ENCODE measurements at places on chromosomes 1 and 21.

DNA sequence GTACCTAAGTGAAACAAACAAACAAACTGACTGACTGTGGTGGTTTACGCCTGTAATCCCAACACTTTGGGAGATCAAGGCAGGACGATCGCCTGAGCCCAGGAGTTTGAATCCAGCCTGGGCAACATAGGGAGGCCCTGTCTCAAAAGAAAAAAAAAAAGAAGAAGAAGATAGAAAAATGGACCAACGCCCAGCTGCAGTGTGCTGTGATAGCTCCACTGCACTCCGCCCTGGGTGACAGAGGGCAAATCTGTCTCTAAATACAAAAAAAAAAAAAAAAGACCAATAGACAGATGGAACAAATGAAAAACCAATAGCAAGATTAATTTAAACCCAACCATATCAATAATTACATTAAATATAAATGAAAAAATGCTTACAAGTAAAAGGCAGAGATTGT lies 13.9 kb downstream of the AKR7A3 start:
- DNase-seq: no peak

DNA sequence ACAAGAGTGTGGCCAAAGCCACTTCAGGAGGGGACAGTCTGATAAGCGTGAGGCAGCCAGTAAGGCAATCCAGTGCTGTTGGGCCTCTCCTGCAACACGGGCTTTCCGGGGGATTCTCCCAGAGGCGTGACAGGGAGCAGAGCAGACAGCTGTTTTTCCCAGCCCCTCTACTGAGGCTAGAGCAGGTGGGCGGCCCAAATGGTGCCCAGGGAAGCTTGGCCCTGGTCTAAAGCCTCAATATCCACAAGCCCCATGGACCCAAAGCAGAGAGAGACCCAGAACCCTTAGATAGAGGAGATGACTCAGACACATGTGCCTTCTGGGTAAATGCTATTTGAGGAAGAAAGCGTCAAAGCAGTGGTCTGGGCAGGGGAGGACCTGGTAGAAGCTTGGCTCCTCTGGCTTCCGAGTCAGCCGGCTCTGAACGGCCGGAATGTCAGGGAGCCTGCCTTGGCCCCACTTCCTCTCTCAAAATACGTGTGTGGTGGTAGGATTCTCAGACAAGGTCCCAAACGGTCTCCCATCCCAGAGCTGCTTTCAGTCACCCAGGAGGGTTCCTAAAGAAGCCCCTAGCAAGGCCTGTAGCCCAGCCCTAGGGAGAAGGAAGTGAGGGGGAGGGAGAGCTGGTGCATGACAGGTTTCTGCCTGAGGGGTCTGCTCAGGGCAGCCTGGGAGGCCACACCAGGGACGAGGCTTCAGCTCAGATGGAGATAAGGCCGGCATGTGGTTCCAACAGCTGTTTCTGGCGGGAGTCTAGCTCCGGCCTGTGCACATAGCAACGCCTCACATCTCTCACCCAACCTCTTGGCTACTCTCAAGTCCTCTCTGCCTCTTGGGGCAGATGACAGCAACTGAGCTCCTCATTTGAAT lies 28.8 kb downstream of the PIK3C2B start:
- DNase-seq: no peak

- no peak for DNase-seq
These were observed 171.3 kb upstream of the HP1BP3 start for GRCh38 chr1:20958430-20958829.

DNA sequence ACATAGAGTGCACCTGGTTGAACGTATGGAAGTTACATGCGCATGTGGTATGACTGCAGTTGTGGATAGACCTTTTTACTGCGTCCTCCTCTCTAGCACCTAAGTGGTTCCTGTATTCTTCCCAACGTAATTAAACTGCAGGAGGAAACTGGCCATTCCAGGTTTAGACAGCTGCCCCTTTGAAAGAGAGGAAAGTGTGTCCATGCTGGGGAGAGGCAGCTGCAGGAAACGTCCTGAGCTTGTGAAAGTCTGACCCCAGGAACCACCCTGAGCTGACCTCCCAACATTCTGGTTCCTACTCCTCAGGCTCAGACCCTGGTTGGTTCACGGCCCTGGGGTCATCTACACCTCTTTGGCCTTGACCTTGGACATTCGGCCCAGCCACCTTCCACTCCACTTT lies 309.3 kb downstream of the DISC1 start:
- DNase-seq: no peak
